ENCODE measurements at places on chromosomes 1 and 21. TPM values are rescaled to one million over a fixed set of nuclear protein-coding genes. Genes with fewer than 3 reads are reported as not detected.

The HSPA6 gene
- 0.54 TPM for total RNA-seq

The FCRL5 gene
- total RNA-seq = not detected

The SPRR1B gene
- total RNA-seq = not detected

The XCL2 gene
- total RNA-seq = not detected

The ATAD3C gene
- not detected for total RNA-seq

Measured in IMR-90 (cell line).